CD4-positive, alpha-beta T cell treated with Interleukin-12 subunit alpha and Interleukin-12 subunit beta, for 1 hour (primary cell): ENCODE measurements at places on chromosomes 4 and X.

- no peak for DNase-seq
Observed at GRCh38 chr4:23903859-23904438, 14.1 kb upstream of the PPARGC1A start.

- DNase-seq: no peak
Observed at GRCh38 chr4:96809563-96809962, 969.7 kb downstream of the PDHA2 start.

DNA sequence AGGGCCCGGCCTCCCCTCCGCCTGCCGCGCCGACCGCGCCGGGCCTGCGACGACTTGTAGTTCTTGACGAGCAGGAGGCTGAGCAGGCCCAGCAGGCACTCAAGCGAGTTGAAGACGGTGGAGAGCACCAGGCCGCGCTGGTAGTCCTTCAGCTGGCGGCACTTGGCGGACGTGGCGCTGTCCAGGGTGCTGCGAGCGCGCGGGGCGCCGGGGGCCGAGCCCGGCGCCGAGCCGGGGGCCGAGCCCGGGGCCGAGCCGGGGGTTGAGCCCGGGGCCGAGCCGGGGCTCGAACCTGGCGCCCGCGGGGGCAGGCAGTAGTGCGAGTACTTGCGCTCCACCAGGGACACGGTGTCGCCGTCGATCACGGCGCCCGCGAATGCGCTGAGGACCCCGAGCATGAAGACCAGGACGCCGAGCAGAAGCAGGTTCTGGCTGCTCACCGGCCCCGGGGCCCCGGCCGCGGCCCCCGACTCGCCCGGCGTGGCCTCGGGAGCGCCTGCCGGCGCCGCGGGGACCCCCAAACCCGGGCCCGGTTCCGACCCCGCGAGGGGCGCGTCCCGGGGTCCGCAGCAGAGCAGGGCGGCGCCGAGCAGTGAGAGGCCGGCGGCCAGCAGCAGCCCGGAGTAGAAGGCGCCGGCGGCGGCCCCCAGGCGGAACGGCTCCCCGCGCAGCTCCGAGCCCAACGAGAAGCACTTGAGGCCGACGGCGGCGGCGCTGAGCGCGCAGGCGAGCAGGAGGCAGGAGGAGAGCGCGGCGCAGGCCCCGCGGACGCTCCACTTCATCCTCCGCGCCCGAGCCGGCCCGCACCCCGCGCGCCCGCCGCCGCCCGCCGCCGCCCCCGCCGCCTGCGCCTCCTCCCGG, 584 bp downstream of the TMEM271 start:
- DNase-seq: no peak

- DNase-seq: no peak
Observed at GRCh38 chr4:2981256-2981819, 18.0 kb downstream of the GRK4 start.

- DNase-seq: no peak
Observed at GRCh38 chrX:94977562-94977961, 1303.6 kb downstream of the FAM133A start.

- DNase-seq: no peak
Observed at GRCh38 chr4:147633113-147633512, 15.9 kb downstream of the TMEM184C start.

DNA sequence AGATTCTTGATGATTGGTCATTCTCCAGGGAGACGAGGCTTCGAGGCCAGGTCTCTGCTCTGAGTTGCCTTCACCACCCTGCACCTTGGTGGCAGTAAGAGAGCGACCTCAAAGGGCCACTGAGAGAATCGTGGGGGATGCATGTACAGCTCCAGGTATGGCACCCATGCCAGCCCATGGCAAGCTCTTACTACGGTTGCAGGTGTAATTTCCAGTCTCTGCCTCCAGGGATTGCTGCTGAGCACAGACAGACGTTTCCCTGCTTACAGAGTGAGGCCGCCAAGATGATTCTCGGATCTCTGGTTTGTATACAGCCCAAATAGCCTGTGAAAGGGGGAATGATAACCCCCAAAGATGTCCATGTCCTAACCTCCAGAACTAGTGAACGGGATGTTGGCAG, 16.3 kb upstream of the DRD5 start:
- no peak for DNase-seq
